ENCODE measurements at places on chromosomes 12 and 14.

DNA sequence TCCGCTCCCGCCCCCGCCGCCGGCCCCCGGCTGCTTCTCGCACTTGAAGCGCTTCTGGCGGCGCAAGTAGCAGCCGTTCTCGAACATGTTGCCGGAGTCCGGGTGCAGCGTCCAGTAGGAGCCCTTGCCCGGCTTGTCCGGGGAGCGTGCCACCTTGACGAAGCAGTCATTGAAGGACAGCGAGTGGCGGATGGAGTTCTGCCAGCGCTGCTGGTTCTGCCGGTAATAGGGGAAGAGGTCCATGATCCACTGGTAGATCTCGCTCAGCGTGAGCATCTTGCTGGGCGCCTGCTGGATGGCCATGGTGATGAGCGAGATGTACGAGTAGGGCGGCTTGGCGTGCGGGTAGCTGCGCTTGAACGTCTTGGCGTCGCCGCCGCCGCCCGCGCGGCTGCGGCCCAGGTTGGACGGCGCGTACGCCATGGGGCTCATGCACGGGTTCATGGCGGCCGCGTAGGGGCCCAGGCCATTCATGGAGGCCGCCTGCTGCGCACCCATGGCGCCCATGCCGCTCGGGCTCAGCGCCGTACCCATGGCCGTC, 3.0 kb downstream of the FOXA1 start:
- no peak for DNase-seq

- no peak for DNase-seq
Measured at GRCh38 chr14:73977896-73978295, 27.8 kb downstream of the COQ6 start.

GRCh38 chr12:131600160-131600532, 110.7 kb upstream of the SFSWAP start:
- DNase-seq, result no peak

DNA sequence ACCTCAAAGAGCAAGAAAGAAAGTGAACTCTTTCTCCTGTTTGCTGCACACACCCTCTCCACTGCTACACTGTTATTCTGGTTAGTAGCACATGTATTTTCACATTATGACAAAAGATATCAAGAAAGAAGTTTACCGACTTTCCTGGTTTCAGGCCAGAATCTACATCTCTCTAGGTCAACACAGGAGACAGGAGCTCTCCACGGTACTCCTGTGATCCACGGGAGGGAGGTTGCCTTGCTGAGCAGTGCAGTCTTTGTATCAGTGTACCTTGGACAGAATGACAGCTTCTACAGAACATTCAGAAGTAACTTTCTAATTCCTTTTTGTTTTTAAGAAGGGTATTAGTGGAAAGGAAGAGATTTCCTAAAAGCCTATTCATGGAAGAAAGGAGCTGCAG, 805.6 kb downstream of the NRXN3 start:
- no peak for DNase-seq

DNA sequence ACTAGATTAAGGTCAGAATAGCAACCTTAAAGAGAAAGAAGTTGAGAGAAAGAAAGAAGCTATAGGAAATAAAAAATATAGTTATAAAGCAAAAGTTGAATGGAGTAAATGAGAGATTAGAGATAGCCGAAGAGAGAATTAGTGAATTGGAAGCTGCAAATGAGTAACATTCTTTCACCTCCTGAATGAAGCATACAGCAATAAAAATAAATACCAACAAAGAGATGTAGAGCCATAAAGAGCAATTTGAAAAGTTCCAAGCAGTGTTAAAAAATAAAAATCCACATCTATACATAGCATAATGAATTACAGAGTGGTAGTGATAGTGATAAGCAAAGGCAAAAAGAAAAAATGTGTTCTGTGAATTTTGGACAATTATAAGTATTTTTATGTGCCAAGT, 177.9 kb downstream of the VRK1 start:
- no peak for DNase-seq

- DNase-seq, result no peak
Measured at GRCh38 chr12:23504043-23504442, 445.4 kb downstream of the SOX5 start.

GRCh38 chr14:29757711-29758233, 169.9 kb downstream of the PRKD1 start:
- no peak for DNase-seq

DNA sequence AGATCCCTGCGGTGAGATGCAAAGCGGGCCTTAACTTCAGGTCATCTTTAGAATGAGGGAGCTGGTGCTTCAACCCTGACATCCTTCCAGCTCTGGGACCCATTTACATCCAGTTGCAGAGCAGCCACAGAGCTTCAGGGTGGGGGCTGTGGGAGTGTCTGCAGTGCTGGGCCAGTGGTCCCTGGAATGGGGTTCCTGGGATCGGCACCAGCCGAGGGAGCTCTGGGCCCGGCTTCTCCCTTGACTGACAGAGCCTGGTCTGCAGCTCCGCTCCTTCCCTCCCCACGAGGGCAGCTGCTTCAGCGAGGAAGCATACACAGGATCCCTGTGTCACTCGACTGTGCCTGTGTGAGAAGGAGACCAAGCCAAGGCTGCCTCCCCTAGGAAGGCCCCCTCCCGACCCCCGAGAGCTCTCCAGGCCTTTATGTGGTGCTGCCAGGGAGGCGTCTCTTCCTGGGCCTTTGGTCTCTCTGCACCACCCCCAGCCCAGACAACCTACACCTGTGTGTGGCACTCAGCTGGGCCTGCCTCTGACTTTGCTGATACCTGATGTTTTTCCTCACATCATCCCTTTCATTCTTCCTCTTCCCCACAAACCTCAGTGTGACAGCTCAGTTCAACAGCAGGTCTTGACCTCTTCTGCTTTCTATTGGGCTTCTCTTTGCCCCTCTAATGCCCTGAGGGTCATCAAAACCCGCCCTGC, 48.1 kb upstream of the RIN3 start:
- DNase-seq, result no peak

- DNase-seq, result no peak
Measured at GRCh38 chr14:69244946-69245345, 15.0 kb upstream of the GALNT16 start.

DNA sequence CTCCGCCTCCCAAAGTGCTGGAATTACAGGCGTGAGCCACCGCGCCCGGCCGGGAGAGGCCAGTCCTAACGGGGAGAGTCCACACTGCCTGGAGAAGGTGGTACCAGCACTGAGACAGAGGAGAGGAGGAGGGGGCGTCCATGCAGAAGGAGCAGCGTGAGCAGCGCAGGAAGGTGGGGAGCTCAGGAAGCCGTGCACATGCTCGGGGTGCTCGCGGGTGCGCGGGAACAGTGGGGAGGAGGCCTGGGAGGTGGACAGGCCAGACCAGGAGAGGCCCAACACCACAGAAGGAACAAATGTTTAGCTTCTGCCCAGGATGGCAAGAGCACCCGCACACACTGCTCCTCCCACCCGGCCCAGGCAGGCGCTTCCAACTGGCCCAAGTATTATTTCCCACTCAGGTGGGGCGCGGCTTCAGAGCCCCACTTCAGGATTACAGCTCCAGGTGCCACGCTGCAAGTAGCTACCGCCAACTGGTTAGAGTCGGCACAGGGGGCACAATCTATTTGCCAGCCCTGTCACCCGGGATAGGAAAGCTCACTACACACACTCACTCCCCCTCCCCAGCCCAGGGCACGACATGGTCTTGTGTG, 80.8 kb upstream of the BCL11B start:
- DNase-seq, result no peak

DNA sequence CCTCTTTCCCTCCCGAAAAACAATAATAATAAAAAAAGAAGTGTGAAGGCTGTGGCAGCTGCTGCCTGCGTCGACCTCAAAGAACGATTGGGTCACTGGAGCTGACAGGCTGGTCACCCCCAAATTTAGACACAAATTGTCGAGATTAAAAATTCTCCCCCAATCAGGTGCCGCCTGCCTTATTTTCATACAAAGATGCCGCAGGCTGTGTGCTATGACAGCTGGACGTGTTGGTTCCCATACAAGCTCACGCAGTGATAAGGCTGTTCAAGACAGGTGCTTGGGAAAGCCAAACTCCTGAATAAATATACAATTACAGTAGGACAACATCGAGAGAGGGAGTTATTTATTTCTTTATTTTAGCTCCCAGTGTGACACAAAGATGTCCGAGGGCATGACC, 1041.8 kb downstream of the VRK1 start:
- DNase-seq, result no peak

GRCh38 chr14:55347040-55347439, 64.6 kb downstream of the ATG14 start:
- no peak for DNase-seq

DNA sequence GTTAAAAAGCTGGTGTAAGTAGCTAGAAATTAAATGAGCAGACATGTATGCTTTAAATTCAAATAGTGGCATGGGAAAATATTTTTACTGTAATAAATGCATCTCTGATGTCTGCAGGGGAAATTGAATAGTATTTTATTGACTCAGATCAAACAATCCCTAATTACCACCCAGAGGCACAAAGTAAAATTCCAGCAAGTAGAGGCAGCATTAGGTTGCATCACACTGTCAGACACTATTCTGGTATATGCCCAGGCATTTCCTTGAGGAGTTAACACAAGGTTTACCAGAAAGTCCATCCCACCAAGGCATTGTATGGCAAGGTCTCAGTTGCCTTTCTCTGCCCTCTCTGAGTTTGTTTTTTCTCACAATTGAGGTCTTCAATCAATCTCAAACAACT, 201.6 kb upstream of the KITLG start:
- DNase-seq, result no peak

- DNase-seq, result no peak
Measured at GRCh38 chr12:74321381-74321780, 216.3 kb upstream of the ATXN7L3B start.

GRCh38 chr12:24197532-24197931, 248.1 kb upstream of the SOX5 start:
- no peak for DNase-seq

GRCh38 chr14:32075672-32076277, 1.3 kb upstream of the ARHGAP5 start:
- no peak for DNase-seq

DNA sequence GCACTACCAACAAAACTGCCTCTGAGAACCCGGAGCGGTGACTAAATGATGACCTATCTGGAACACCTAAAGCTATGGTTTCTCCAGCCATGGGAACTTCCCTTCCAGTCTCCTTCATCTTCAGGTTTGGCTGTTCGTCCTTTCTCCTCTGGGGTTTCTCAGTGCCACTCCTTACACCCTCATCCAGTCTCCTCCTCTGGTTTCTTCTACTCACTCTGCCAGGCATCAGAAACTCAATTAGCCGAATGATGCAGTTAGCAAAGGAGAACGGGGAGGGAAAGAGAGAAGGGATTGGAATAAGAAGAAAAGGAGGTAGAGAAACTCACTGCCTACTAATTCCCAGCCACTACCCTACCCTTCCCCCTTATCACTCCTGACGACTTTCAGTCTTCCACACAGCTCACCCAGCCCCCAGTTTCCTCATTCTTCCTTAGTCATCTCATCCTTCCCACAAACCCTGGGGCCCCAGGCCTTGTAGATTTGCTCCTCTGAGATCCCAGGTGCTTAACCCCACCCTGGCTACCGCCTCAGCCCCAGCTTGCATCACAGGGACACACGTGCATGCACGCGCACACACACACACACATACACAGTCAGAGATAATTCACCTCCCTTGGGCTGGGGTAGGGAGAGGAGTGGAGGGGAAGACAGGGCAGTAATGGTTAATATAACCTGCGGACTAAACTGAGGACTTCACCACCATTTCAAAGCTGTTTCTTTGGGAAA, 13.0 kb downstream of the FGD6 start:
- no peak for DNase-seq

- no peak for DNase-seq
Measured at GRCh38 chr12:14803830-14804160, 325 bp downstream of the C12orf60 start.

- no peak for DNase-seq
Measured at GRCh38 chr12:15541996-15542631, 219.8 kb downstream of the PTPRO start.

DNA sequence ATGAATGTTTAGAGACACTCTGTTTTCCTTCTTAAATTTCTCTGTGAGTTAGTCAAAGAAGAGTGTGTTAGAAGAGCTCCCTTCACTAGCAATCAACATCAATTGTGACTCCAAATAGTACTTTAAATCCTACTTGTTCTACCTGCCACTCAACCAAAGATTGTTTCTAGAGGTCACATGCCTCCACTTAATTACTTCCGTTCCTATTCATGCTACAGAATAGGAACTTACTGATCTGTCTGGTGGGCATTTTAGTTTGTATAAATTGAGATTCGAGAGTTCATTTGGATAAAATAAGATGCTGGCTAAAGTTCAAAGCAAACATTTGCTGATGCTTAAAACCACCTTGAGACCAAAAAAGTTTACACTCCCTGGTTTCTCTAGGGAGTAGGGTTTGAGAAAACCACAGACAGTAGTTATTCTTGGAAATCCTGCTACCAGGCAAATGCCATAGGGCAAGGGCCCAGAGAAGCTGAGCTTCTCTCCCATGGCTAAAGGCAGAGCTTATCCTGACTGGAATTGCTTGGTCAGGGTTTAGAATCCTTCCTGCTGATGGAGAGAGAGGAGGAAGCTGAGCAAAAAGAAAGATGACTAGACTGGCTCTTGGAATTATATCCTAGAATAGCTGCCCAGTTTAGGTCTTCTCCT, 389.6 kb upstream of the ATP2B1 start:
- no peak for DNase-seq

DNA sequence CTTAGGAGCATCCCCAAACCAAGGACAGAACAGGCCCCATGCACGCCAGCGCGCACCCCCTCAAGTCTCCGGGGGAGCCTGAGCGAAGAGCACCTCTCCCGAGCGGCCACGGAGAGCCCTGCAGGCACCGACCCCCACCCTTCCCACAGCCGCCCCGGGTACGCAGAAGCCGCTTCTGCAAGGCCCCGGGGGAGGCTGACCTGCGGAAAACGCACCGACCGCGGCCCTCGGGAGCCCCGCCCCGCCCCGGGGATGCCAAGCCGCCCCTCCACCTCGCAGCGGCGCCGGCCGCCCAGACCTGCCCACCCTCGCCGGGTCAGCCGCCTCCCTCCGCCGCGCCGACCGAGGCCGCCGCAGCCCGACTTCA, 385 bp downstream of the CAPRIN2 start:
- no peak for DNase-seq

GRCh38 chr12:120229071-120229486, 28.2 kb upstream of the RPLP0 start:
- no peak for DNase-seq

DNA sequence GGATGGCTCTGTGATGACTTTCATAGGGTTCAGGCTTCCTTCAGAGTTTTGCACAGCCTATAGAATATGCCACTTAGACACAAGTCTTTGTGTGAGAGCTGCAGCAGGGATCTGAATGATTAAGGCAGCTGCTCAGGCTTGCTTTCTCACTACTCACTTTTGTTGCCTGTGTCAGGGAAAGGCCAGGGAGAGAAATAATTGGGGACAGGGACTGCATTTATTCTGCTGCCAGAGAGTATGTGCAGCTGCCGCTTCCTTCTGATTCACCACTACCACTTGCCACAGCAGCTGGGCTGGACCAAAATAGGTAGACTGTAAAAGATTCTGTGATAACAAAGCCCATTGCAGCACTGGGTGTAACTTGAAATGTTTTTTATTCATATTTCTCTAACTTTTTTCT, 49.7 kb downstream of the TRMT5 start:
- no peak for DNase-seq
